ENCODE measurements at places on chromosomes 16 and 17.

- no peak for DNase-seq
These were observed 7.1 kb upstream of the AKTIP start for GRCh38 chr16:53509906-53510703.

GRCh38 chr17:55629995-55630394 lies 92.7 kb downstream of the TMEM100 start:
- no peak for DNase-seq

- no peak for DNase-seq
These were observed 159.0 kb downstream of the RAB11FIP4 start for GRCh38 chr17:31550389-31551056.

GRCh38 chr17:81242421-81243332 lies 3.6 kb downstream of the NDUFAF8 start:
- DNase-seq = no peak

GRCh38 chr17:48578616-48579470 lies 693 bp upstream of the HOXB4 start:
- no peak for DNase-seq

- DNase-seq = no peak
These were observed 76.1 kb upstream of the SDK2 start for GRCh38 chr17:73720187-73720834.

- no peak for DNase-seq
These were observed 29.9 kb upstream of the WFIKKN2 start for GRCh38 chr17:50805486-50805885.

DNA sequence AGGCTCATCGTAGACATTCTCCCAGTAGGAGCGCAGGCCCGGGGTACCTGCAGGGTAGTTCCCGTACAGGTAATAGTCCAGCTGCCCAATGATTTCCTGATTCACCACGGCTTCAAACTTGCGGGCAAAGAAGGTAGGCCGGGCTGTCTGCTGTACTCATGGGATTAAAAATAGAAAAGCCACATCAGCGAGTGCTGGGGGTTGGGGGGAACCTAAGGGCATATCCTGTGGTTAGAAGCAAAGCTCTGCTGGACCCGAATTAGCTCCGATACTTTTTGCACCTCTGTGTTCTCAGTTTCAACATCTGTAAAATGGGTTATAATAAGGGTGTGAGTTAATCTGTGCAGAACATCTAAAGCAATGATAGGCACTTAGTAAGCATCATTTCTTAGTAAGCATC lies 336.2 kb downstream of the XYLT1 start:
- DNase-seq = no peak

GRCh38 chr17:59105852-59106462 lies 723 bp downstream of the TRIM37 start:
- peak; percentile 41 for DNase-seq

GRCh38 chr16:67170949-67171649 lies 761 bp downstream of the NOL3 start:
- DNase-seq = no peak

- DNase-seq = no peak
These were observed 38.2 kb upstream of the ALDH3A2 start for GRCh38 chr17:19610311-19610710.

All from stimulated activated CD4-positive, alpha-beta T cell treated with anti-CD3 and anti-CD28 coated beads, TNF-alpha, amount 100 ng/mL, for 1 hour (primary cell).